T-helper 2 cell (primary cell): ENCODE measurements at places on chromosomes 4 and X.

- DNase-seq = no peak
Measured at GRCh38 chrX:924017-924416, 288.4 kb downstream of the CRLF2 start.

- no peak for DNase-seq
Measured at GRCh38 chr4:101279377-101279871, 67.9 kb downstream of the PPP3CA start.

GRCh38 chr4:150235808-150236271, 157.6 kb downstream of the DCLK2 start:
- DNase-seq = no peak

DNA sequence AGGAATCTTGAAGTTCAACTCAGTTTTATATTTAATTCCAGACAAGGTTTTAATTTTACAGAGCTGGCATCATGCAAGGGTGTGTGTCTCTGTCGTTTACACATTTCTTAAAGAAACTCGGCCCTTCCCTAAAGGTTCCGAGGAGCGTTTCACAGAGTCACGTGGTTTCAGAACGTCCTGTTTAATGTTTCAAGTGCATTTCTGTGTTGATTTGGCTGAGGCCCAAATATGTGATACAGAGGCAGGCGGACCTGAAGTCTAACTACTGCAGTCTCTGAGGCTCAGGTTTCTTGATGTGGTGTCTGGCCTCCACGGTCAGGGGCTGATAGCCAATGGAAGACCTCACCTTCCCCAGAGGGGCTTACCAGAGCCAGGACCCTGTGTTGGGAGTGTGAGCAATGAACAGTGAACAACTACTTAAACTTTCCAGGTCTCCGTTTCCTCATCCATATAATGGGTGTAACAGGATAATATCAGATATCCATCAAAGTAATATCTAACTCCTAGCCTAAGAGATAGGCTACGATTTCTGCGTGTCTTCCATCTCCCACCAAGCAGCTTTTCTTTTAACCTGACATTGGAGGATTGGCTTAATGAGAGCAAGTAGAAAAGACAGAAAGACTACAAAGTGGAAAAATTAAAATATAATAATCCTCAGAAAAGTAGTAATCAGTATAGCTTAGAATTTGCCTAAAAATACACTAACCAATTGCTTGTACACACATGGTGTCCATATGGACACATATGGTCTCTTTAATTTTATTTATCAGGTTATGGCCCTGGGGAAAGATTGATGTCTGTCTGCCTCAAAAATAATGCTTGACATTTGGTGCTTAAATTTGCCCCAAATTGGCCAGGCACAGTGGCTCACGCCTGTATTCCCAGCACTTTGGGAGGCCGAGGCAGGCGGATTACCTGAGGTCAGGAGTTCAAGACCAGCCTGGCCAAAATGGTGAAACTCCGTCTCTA, 50.0 kb upstream of the TRIM2 start:
- DNase-seq = no peak

DNA sequence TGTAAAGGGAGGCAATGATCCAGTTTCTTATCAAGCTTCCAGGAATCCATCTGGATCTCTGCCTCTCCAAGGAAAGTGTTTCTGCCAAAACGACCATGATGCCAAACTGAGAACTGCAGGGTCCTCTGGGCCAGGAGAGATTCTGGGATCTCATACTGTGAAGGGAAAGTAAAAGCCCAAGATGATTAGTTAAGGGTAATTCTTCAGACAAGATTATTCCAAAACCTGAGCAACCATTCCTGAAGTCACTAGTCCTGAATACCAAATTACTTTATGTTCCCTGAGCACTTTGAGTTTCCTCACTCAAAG, 42.0 kb downstream of the SRPX2 start:
- no peak for DNase-seq

GRCh38 chr4:94561249-94562024, 109.7 kb downstream of the PDLIM5 start:
- peak; percentile 25 for DNase-seq

- no peak for DNase-seq
Measured at GRCh38 chrX:71954458-71954857, 43.8 kb downstream of the NHSL2 start.

DNA sequence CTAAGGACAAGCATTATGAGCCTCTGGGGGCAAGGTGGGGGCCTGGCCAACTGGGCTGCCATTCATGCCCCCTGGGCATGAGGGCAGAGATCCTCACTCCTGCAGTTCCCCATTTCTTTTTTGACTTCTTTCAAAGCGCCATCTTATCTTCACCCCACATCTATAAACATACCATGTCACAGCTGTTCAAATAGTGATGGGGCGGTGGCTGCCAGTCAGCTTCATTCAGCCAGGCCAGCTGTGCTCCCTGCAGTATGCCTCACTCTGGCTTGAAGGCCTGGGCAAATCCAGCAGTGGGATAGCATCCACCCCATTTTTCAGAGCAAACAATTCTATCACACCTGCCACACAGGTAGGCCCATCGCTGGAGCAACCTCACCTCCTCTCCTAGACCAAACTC, 85.5 kb downstream of the NHSL2 start:
- no peak for DNase-seq

DNA sequence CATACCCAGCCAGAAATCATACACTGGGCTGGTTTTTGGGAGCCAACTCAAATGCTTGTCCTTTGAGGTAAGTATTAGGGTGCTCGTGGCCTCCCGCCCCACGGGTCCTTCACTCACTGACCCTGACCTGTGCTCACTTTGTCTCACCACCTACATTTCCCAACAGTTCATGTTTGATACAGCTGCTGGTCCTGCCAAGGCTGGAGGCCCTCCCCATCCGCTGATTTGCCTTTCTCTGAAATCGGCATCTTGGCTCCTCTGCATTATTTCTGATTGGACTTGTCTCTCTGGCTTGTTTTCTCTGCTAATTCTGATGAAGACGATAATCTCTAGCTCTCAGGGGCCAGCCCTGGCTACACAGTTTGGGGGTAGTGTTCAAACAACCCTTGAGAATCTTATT, 70.2 kb downstream of the SORBS2 start:
- no peak for DNase-seq

- no peak for DNase-seq
Measured at GRCh38 chr4:151287409-151287808, 10.4 kb downstream of the PRSS48 start.

GRCh38 chrX:37455381-37455780, 106.2 kb downstream of the PRRG1 start:
- DNase-seq = no peak

DNA sequence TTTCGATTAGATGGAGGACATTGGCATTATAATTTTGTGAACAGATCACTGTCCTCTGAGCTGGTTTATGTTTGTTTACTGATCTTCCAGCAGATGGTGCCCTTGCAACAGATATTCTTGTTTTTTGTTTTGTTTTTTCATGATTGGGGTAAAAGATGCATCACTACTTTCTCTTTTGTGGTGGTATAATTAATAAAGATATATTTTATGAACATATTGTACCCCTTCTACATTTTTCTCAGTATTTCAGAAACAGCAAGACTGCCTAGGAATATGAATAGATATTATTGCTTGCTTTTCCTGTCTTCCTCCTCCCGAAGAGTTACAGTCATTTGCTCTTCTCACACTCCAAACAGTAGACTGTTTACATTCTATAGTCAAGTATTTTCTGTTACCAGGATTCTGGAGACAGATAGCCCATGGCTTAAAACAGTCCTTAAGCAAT, 905.2 kb downstream of the TRAM1L1 start:
- DNase-seq = no peak

GRCh38 chr4:116005037-116005805, 891.8 kb upstream of the NDST4 start:
- no peak for DNase-seq

DNA sequence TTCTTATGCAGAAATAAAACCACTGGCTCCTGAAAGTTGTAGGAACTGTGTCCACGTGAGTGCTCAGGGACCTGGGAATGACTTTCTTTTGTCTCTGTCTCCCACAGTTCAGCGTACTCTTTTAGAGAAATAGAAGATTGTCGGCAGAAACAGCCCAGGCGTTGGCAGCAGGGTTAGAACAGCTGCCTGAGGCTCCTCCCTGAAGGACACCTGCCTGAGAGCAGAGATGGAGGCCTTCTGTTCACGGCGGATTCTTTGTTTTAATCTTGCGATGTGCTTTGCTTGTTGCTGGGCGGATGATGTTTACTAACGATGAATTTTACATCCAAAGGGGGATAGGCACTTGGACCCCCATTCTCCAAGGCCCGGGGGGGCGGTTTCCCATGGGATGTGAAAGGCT, 11.2 kb upstream of the XG start:
- no peak for DNase-seq

GRCh38 chr4:38133711-38134480, 173.7 kb downstream of the PTTG2 start:
- no peak for DNase-seq
